Activated CD4-positive, alpha-beta memory T cell treated with anti-CD3 and anti-CD28 coated beads for 36 hours (primary cell): ENCODE measurements at places on chromosomes 7 and 10.

DNA sequence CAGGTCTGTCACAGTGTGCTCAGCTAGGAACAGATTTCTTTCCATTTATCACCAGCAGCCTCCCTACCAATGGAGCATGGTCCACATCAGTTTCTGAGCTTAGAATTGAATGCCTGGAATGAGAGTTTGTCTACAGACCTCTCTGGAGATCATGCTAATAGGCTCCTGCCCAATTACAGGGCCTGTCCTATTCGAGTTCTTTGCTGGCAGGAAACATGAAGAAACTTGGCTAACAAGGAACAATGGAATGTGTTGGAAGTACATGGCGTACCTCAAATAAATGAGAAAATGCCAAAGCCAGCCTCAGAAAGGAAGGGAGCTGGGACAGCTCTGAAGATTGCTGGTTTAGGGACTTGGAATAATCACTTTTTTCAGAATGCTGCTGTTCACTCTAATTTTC, 186.0 kb upstream of the AKR1E2 start:
- DNase-seq: no peak

DNA sequence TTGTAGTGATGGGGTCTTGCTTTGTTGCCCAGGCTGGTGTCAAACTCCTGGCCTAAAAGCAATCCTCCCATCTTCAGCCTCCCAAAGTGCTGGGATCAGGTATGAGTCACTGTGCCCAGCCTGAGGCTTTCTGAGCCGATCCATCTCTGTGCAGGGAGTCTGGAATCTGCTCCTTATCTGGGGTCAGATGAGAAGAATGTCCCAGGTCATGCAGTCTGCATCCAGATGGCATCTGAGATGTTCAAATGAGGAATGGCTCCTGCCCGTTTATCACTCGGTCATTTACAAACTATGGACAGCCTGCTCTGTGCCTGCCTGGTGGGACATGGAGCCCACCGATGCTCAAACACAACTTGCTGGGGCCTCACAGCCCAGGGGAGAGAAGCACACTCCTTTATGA, 11.1 kb upstream of the SLC18A3 start:
- DNase-seq: no peak

DNA sequence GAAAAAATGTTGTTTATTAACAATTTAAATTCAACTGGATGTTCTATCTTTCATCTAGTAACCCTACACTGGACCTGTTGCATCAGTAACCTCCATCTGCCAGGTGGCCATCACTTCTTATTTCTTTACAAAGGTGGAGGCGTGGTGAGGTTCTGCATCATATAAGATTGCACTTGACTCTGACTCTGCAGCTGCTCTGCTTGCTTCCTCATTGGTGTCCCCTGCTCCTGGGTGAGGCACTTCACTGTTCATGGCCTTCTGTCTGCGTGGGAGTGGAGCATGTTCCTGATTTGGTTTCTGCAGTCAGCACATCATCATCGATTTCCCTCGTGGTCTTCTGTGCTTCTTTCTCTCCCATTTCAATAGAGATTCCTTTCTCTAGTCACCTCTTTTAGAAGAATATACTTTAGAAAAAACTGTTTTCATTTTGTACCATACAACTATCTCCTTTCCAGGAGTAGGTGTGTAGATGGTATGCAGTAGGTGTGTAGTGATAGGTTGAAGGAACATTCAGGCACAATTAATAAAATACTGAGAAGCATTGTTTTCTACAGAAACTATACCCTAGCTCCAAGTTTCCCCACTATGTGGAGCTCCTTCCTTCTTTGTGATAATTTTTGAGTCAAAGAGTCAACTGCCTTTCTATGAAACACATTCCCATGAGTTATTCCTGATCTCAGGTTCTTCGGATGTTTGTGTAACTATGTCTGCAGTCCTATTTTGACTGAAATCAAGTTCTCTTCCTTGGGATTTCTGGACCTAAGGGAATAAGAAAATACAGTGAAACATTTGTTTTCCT, 231.7 kb upstream of the CNTNAP2 start:
- DNase-seq: no peak

- no peak for DNase-seq
These were observed 39.7 kb downstream of the TES start for GRCh38 chr7:116249969-116250553.

DNA sequence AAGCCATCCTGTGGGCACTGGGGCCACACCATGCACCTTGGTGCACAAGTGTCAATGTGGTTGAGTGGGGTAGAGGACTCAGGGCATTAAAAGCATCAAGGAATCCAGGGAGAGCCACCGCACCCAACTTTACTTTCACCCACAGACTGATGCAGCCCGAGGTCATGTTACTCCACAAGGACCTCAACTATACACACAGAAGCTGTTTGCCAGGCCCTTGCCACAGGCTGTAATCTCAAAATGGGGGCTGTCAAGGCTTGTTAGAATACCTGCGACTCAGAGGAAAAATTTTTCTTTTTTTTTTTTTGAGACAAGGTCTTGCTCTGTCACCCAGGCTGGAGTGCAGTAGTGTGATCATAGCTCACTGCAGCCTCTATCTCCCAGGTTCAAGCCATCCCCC, 26.5 kb upstream of the KCTD7 start:
- no peak for DNase-seq

- no peak for DNase-seq
These were observed 33.5 kb upstream of the SFRP5 start for GRCh38 chr10:97805096-97805884.

- DNase-seq: no peak
These were observed 21.1 kb upstream of the SH2D4B start for GRCh38 chr10:80516506-80517075.

DNA sequence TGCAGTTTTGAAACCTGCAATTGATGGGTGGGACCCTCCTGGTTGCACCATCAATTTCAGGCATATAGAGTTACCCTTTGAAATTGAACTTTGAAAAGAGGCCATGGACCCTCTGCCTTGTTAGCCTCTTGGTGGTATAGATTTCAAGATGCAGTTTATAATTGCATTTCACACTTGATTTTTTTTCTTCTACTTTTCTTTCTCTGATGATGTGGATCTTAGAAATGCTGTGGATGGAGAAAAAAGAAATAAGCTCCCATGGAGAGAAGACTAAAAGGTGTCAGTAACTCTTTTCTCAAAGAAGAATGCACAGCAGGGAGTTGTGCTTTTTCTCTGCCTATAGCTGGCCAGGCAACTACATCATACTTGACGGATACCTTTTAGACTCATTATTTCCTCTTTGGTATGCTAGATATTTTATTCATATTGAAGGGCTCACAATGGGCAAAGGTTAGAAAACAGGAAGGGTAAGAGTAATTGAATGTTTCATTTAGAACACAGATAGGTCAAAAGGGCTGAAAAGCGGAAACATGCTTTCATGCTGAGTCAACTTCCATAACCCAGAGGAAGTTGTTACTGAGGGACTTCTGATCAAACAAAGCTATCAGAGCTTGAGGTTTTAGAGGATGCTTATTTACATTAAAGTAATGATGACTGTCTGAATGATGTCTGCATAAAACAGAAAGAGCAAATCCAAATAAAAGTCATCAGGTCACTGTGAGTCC, 773.2 kb upstream of the LRRN3 start:
- no peak for DNase-seq

GRCh38 chr7:157952841-157953645, 616.2 kb downstream of the DNAJB6 start:
- DNase-seq: no peak

GRCh38 chr7:139647814-139648390, 124.4 kb downstream of the CLEC2L start:
- no peak for DNase-seq

- DNase-seq: no peak
These were observed 756.1 kb downstream of the GRID1 start for GRCh38 chr10:85610381-85611092.
